CD4-positive, alpha-beta T cell treated with Interferon alpha-2 for 1 hour (primary cell): ENCODE measurements at places on chromosomes 7 and 10.

DNA sequence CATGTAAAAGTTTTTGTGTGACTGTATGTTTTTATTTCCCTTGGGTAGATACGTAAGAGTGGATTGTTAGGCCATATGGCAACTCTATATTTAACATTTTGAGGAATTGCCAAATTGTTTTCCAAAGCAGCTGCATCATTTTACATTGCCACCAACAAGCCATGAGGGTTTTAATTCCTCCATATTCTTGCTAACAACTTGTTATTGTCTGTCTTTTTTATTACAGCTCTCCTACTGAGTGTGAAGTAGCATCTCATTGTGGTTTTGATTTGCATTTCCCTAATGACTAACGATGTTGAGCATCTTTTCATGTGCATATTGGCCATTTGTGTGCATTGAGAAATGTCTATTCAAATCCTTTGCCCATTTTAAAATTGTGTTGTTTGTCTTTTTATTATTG, 94.9 kb downstream of the CARD11 start:
- DNase-seq: no peak

DNA sequence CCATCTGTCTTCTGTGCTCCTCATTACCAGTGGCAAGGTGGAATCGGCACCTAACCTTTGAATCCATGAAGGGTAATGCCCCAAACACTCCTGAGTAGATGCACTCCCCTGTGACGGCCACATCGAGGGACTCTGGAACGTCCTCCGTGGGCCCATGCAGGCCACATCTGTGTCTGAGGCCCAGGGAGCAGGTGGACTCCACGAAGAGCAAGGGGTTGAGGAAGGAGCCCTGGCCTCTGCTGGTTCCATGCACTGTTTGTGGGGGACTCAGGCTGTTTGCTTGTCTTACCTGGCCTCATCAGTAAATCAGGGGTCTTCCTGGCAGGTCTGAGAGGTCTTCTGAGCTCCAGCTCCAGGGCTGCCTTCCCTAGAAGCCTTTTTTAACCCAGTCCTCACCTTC, 62.6 kb upstream of the HMX3 start:
- DNase-seq: no peak

DNA sequence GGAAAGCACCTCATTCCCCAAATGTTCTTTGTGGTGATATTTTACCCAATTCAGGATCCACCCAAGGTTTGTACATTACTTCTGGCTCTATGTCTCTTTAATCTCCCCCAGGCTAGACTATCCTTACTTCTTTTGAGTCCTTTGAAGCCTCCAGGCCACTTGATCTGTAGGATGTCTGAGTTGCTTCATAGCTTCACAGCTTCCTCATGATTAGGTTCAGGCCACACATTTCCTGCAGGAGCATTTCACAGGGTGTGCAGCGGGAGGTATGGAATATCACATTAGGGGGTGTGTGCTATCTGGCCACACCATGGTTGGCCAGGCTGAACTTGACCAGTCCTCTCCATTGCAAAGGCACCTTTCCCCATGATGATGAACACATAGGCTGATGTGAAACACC, 18.7 kb downstream of the TSPAN15 start:
- DNase-seq: no peak

- no peak for DNase-seq
These were observed 9.7 kb upstream of the MPP7 start for GRCh38 chr10:28312572-28312971.

DNA sequence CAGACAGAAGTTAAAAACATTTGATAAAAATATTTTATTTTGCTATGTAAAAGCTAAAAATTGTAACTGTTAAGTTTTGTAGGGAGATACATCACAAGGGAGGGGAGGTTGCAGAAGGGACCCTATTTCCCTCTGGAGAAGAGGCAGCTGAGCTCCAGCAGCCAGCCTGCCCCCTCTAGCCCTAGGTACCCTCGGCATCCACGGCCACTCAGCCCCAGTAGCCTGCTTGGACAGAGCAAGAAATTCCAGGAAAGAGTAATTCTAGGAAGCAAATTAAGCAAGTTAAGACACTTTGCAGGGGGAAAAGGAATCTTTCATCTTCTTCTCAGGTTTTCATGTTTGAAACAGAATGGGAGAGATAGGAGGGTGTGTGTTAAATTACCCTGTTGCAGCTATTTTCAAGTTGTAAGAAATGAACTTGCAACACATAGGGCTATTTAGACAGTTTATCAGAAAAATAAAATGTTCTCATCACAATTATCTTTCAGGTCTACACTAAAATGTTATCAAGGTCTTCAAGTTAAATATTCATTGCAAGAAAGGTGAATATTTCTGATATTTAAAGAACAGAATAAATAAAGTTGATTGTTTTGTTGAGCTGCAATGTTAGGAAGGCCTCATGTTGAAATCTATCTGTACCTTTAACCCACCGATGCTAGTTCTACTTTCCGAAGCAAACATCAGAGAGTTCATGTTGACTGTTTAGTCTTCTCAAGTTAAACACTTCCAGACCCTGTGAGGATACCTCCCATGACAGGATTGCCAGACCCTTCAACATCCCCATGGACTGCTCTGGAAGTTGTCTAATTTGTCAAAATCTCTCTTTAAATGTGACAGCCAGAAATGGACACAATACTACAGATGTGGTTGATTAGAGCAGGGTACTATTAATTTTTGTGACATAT, 5.5 kb downstream of the SGCE start:
- DNase-seq: no peak

GRCh38 chr7:66664590-66665293, 36.1 kb downstream of the KCTD7 start:
- DNase-seq: no peak

DNA sequence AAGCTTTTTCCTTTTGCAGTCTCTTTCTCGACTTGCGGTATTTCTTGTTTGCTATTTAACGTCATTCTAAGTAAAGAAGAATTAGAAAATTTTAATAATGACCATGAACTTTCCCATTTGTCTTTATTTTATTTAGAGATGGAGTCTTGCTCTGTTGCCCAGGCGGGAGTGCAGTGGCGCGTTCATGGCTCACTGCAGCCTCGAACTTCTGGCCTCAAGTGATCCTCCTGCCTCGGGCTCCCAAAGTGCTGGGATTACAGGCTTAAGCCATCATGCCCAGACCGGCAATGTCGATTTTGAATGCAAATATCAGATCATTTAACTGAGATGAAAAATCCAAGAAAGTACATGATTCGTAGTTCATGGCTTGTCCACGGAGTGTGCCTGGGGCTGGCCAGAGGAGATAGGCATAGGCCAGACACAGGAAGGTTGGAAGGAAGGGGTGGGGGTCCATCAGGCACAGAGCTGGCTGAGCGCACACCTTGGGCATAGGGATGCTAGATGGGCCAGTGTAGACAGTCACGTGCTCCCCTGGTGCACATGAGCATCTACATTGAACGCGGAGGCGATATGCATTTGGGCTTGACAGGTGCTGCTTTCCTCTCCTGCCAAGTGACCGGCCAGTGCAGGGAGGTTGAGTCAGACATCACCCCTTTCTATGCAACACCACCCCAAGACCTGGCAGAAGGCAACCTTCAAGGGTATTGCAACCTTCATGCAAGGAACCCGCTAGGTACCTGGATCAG, 38.9 kb upstream of the DAGLB start:
- no peak for DNase-seq

DNA sequence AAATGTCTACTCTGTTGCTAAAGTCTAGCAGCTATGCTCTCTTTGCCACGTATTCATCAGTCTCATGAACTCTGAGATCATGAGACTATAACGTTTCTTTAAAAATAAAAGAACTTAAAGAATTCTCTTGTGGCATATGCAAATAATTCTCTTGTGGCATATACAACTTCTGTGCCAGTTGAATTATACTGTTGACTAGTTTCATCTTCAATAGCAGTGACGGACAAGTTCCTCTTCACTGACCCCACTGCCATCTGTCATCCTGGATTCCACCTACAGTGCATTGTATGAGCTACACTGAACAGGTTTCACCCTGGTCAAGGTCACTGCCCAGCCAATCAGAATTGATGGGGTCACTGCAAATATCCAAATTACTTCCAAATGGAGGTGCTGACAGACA, 88.2 kb downstream of the CD36 start:
- no peak for DNase-seq

- no peak for DNase-seq
These were observed 36.7 kb downstream of the GNG11 start for GRCh38 chr7:93958216-93958615.

DNA sequence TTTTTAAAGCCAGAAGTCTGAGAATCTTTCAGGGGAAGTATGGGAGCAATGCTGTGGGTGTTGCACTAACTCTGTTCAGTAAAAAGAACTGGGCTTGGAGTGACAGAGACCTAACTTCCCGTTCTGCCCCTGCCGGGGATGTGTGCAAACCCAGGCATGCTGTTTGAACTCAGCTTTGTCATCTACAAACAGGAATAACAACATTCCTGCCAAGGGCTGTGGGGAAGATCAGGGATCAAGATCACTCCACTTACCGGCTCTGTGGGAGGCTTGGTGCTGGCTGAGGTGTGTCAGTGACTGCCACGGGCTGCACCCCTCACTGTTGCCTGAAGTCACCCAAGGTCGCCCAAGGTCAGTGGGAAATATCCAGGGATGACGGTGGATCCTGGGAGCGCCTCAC, 23.1 kb upstream of the DRGX start:
- no peak for DNase-seq

DNA sequence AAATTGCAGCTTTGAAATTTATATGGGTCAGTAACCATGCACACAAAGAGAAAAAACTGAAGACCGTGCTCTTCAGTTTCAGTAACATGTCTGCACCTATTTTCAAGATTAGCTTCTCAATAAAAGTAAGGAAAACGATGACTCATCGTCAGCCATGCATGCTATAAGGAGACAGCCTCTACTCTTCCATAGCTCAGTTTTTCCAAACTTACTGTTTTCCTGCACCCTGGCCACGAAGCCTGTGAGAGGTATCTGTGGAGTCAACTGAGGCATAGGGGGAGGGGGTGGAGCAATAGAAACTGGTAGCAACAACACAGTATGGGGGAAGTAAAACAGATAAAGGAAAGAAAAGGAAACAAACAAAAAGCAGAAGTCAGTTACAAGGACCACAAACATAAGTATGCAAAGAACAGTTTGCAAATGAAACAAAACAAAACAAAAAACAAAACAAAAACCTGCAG, 58.0 kb downstream of the PDSS1 start:
- DNase-seq: no peak

- DNase-seq: no peak
These were observed 8.8 kb upstream of the ZNF503 start for GRCh38 chr10:75410132-75411005.

GRCh38 chr7:80151274-80151665, 16.6 kb downstream of the GNAI1 start:
- no peak for DNase-seq

DNA sequence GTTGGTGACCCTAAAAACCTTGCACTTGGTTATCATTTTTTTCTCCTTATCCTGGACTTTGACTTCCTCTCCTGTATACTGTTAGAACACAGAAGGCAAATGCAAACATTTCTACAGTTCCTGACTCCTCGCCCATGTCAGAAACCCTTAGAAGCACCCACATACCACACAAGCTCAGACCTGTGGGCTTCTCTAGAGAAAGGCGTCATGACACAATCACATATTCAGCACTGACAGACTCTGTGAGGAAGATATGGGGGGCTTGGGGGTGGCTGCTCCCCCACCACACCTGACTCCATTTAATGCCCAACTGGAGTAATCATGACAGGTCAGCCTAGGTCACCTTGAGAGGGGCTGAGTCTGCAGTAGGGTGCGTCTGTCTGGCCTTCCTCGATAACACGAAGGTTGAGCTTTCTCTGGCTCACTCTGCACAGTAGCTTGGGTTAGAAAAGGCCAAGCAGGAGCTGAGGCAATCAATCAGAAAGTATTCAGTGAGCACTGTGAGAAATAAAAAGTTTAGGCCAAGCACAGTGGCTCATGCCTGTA, 50.9 kb downstream of the CCDC3 start:
- no peak for DNase-seq

- no peak for DNase-seq
These were observed 141.7 kb upstream of the PFKP start for GRCh38 chr10:2925631-2926030.

DNA sequence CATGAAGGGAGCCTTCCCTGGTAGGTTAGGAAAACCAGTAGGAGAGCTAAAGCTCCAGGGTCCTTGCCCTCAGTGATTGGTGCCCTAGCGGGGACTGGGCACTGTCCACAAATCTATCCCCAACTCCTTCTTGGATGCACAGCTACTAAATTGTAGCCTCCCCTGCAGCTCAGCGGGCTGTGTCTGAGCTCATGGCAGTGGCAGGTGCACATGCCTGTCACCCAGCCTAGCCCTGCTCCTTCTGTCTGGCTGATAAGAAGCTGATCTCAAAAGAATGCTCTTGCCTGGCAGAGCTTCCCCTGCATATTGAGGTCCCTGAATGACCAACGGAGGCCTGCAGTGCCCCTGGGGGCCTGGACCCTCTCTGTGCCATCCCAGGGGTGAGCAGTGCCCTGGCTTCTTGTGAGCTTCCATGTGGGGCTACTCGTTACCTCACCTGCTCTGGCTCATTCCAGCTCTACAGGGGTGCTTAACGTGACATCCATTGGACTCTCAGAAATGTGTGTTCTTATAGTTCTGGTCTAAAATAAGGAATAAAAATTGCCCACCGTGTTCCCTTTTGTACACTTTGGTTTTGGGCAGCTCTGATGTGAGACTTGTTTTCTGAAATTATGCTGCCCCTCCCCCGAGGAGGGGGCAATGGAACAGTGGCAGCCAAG, 59.8 kb upstream of the ANTXRL start:
- no peak for DNase-seq

DNA sequence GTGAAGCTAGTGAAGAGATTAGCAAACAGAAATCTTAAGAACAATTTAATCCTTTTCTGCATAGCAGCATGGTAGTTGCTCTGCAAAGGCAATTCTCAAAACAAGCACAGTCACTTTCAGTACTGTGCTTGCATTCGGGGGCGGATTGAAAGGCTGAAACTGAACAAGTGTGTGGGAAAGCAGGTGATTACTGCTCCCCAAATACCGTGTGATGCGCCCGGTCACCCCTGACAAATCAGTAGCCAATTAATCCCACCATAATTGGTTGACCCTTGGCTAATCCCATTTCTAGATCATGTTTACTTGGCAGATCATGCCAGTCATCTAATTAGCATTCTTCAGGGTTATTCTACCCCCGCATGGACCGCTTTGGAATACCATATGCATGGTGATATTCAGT, 76.5 kb upstream of the ADRB1 start:
- no peak for DNase-seq

GRCh38 chr7:119397156-119397555, 875.8 kb upstream of the KCND2 start:
- DNase-seq: no peak

- peak; percentile 36 for DNase-seq
These were observed 64.4 kb downstream of the BPGM start for GRCh38 chr7:134710854-134711624.

DNA sequence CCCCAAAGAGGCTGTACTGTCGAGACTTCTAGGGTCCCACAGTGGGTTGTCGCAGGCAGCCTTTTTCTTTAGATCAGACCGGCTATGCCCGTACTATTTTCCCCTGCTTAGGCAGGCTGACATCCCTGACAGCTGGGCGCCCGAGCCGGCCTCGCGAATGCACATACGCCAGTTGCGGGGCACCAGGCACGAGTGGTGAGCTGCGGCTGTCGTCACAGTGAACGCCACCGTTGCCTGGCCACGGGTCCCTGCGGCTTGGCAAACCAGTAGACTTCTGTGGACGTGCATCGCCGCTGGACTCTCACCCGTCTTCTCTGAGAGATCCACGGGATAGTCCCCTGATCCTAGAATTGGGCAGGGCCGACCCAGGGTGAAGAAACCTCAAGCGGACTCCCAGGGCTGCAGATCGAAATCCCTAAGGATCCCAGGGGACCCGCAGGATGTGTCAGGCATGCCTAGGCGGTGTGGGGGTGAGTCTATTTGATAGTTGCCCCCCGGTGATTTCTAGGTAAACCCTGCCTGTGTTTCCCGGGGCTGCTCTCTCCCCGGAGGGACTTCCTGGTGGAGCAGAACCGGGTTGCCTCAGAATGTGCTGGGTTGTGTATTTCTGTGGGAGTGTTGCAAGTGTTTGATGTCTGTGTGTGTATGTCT, 33.0 kb upstream of the ZNF273 start:
- no peak for DNase-seq
